GM12878 (cell line): ENCODE measurements at places on chromosomes 3 and 15. TPM values are rescaled to one million over a fixed set of nuclear protein-coding genes. Genes with fewer than 3 reads are reported as not detected.

DNA sequence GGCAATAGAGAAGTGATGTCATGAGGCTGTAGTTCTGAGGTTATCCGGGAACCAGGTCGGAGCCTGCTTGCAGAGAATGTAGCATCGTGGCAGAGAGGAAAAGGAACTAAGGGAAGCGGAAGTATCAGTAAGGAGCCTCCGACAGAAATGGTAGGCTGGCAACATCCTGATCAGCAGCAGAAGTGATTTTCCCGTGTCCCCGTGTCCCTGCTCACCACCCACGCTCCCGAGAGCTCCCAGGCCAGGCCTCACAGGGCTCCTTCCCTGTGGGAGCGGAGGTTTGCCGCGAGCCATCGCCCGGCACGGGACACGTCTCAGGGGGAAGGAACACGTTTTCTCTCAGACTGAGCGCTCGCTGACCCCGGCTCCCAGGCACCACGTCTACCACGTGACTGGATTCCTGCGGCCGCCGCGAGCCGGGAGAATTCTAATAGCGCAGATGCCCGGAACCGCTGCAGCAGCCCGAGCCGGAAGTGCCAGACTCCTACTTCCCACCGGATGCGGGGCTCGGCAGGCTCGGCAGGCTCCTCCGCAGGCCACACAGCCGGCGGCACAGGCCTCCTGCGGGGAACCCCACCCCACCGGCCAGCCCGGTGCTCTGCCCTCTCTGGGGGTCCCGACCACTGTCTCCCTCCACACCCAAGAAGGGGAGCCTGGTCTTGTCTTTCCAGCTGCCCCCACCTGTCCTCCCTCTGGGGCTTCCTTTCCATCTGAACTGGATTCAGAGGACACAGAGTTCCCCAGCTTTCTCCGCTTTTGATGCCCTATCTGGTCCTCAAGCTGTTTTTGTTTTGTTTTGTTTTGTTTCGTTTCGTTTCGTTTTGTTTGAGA lies 99.3 kb downstream of the BDH1 start:
- no peak for DNase-seq

- DNase-seq, result no peak
Measured at GRCh38 chr3:127226457-127226856, 33.5 kb downstream of the PRR23E start.

- no peak for DNase-seq
Measured at GRCh38 chr3:8765528-8765927, 3.9 kb downstream of the OXTR start.

DNA sequence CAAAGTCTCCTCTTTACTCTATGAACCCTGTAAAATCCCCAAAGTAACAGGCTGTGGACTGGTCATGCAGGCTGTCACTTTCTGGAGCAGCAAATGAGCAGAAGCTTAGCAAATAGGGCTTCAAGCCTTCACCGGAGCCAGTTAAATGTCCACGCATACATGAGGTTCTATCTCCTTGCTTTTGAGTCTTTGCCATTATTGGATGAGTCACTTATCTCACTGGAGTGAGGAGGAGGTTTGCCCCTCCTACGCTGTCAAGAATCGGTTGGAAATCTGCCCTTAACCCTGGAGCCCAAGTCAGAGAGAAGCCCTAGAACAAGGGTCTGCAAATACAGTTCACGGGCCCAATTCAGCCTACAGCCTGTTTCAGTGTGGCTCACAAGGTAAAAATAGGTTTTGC lies 126.1 kb upstream of the CTNNB1 start:
- DNase-seq, result no peak

DNA sequence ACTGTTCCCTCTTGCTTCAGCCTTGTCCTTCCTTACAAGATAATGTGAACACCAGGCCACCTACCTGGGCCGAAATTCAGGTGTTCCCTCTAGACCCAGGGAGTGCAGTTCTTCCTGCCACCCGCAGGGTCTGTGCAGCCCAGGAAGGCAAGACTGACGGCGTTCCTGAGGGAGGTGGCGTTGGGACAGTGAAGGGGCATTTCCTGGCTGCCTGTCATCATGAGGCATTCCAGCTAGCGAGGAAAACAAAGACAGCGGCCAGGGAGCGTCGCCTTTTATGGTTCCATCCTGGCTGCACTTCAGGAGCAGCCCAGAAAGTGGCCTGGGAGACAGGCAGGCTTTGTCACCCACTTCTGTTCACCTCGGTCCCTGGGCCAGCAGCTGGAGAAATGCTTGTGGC lies 84.8 kb upstream of the WNT5A start:
- no peak for DNase-seq

GRCh38 chr3:15313461-15313860 lies 18.9 kb downstream of the SH3BP5 start:
- no peak for DNase-seq

- no peak for DNase-seq
Measured at GRCh38 chr3:107950417-107950816, 140.4 kb downstream of the CD47 start.

DNA sequence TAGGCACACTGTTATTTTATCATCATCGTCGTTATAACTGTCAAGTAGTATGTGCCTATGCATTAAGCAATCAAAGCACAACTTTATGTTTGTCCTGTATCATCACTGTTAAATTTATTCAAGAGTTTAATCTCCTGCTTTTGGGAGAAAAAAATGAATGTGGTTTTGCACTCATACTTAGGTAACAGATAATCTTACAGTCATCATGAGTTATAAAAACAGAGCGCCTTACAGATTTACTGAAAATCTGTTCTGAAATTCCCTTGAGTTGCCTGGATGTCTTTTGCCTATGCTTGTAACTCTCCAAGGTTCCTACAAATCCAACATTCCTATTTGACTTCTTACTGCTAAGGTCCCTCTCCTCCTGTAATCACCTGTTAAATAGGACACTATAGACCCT lies 307.3 kb downstream of the ZIC4 start:
- DNase-seq, result no peak

GRCh38 chr3:108403198-108403597 lies 106.8 kb downstream of the HHLA2 start:
- no peak for DNase-seq

MELTF gene
- total RNA-seq, result 44.3 and 49.1 TPM in 2 replicates

A4GNT gene
- total RNA-seq, result not detected in 2 replicates

DNAH12 gene
- 0.05 and 0.19 TPM in 2 replicates for total RNA-seq
